ENCODE measurements at places on chromosomes 5 and 9.

GRCh38 chr5:103801681-103802080 lies 239.1 kb upstream of the NUDT12 start:
- H3K36me3 ChIP-seq = no peaks in the 10 kb centered on the region
- no peak overlapping the region for H3K27ac ChIP-seq
- no peak overlapping the region for H3K4me3 ChIP-seq
- no peaks in the 10 kb centered on the region for H3K27me3 ChIP-seq
- H3K4me1 ChIP-seq = no peaks in the 10 kb centered on the region

DNA sequence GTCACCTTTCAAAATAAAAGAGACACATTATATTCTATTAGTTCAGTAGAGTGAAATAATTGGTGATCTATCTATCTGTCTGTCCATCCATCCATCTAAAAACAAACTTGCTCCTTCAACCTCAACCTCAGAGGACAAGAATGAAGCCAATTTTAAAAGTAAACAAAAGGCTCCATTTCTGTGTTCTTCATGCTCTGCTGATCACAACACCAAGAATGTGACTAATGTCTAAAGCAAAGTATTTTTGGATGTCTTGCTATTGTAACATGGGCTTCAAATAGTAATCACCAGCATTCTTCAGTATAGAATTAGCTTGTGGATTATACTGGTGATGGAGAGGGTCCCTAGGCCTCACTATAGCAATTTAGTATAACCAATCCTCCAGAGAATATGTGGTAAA lies 1304.4 kb downstream of the MAT2B start:
- H3K4me1 ChIP-seq = no peaks in the 10 kb centered on the region
- no peaks in the 10 kb centered on the region for H3K27me3 ChIP-seq
- no peaks in the 10 kb centered on the region for H3K36me3 ChIP-seq
- H3K27ac ChIP-seq = no peak overlapping the region
- ATAC-seq = no peak

DNA sequence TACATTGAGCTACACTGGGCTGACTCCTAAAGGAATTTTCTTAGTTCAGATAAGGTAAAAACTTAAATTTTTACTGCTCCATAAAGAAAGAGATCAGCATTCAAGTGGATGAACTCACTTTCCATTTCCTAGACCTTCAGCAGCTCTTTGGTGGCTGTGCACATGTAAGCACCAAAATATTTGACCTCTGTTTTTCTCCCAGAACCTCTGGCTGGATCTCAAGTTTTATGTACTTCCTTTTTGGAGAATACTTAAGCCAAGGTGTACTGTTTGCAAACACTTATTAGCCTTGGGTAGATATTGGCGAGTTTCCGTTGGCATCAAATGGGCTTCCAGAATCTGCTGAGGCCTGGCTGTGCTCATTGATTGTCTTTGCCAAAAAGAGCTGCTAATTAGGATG lies 10.3 kb downstream of the TNC start:
- no peak overlapping the region for H3K27ac ChIP-seq
- peaks cover 9% of the 10 kb centered on the region for H3K4me1 ChIP-seq
- no peaks in the 10 kb centered on the region for H3K36me3 ChIP-seq

DNA sequence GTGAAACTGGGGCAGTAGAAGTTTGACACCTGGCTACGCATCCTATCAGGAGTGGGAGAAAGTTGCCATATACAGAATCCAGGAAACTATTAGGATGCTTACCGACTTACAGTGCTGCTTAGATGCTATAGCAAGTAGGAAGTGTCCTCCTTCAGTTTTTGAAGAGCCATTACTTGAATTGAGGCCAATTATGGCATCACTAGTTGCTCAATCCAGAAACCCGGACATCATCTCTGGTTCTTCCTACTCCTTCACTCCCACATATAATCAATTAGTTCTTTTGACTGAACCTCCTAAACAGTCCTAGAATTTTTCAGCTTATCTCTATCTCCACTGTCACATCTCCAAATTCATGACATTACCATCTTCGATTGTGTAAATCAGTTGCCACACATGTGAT lies 41.8 kb upstream of the UGCG start:
- ATAC-seq = no peak
- no peak overlapping the region for H3K4me3 ChIP-seq
- no peaks in the 10 kb centered on the region for H3K27me3 ChIP-seq
- no peaks in the 10 kb centered on the region for H3K4me1 ChIP-seq
- H3K27ac ChIP-seq = no peak overlapping the region

- no peak overlapping the region for H3K4me3 ChIP-seq
- no peaks in the 10 kb centered on the region for H3K36me3 ChIP-seq
- H3K4me1 ChIP-seq = no peaks in the 10 kb centered on the region
- H3K27ac ChIP-seq = no peak overlapping the region
- peaks cover 34% of the 10 kb centered on the region for H3K27me3 ChIP-seq
- ATAC-seq = no peak
These were observed 308.5 kb upstream of the KCNN2 start for GRCh38 chr5:114053372-114053771.

DNA sequence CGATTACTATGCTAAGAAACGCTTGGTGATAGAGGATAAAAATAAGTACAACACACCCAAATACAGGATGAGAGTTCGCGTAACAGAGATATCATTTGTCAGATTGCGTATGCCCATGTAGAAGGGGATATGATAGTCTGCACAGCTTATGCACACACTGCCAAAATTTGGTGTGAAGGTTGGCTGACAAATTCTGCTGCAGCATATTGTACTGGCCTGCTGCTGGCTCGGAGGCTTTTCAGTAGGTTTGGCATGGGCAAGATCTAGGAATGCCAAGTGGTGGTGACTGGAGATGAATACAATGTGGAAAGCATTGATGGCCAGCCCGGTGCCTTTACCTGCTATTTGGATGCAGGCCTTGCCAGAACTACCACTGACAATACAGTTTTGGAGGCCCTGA lies 208.4 kb downstream of the PDZD2 start:
- H3K27ac ChIP-seq = no peak overlapping the region
- ATAC-seq = no peak
- peaks cover 9% of the 10 kb centered on the region for H3K27me3 ChIP-seq
- H3K4me3 ChIP-seq = no peak overlapping the region
- H3K36me3 ChIP-seq = no peaks in the 10 kb centered on the region

- no peaks in the 10 kb centered on the region for H3K4me1 ChIP-seq
- ATAC-seq = no peak
- H3K27ac ChIP-seq = no peak overlapping the region
- H3K4me3 ChIP-seq = no peak overlapping the region
- no peaks in the 10 kb centered on the region for H3K36me3 ChIP-seq
- peaks cover 28% of the 10 kb centered on the region for H3K27me3 ChIP-seq
These were observed 241.1 kb downstream of the GADD45G start for GRCh38 chr9:89845862-89846261.

Measured in stimulated activated memory B cell treated with anti-CD40 and anti-IgM and Interleukin-4, amounts not matched to agents 10 μg/mL and 1 μg/mL and 100 μg/mL, for 72 hours (primary cell).